ENCODE measurements at places on chromosomes 1 and 21.
A peak's percentile ranks its signal among the peaks of the same experiment; 100 is the strongest.

GRCh38 chr1:161096015-161096414 is 2.1 kb upstream of the KLHDC9 start:
- DNase-seq: no peak

DNA sequence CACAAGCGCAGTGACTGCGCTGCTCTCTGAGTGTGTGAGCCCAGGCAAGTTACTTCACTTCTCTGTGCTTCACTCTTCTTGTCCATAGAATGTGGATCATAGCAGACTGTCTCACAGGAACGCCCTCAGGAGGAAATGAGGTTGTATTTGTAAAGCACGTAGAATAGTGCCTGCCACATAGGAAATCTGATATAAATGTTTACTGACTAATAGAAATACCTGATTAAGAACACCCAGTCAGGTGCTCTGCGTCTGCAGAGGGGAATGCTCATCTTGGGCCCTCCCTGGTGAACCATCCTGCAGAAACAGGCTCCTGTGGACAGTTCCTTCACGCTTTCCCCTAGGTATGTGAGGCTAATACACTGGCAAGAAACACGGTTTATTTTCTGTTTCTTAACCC is 100.3 kb downstream of the BEND5 start:
- DNase-seq: no peak

DNA sequence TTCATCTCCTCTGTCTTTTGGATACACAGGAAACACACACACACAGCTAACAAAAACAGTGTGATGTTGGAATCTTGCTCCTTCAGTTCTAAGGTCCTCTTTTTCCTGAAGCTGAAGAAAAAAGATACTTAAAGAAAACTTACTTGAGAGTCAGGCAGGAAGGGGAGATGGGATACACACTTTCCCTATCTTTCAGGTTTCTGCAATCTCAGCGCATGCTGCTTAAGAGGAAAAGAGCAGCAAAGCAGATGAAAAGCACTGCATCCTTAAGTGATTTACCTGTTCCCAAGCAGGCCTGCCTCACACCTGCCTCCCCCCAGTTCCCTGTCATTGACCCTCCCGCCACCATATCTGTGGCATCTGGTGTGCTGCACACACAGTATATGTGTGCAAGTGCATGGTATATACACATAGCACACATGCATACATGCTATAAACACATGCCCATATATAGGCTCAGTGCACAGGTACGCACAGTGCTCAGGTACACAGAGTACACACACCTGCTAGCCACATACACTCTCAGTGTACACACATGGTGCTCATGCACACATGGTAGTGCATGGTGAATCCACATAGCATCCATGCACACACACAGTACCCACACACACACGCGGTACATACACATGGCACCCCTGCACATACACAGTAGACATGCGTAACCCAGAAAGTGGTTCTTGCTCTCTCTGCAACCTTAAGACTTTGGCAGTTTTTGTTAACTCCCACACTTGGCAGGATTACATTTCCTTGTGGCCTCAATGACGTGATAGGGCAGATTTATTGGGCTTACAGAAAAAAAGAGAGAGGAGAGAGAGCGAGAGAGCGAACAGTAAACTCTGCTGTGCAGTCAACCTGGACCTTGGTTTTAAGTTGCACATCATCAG is 166.9 kb downstream of the TOMM20 start:
- peak; percentile 80 for DNase-seq

DNA sequence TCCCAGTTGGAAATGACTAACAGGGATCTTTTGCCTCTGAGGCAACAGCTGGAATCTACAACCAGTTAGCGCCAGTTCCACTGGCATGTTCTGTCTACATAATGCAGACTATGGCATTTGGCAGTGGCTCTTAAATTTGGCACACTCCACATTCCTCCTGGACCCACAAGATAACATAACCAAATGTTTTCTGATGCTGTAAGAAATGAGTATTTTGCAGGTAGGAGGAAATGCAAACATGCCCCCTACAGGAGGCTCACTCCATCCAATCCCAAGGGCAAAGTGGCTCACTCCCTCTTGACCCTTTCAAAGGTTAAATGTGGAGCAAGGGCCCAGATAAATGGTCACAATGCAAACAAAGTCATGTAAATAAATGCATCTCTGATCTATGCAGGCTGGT is 129.2 kb upstream of the PROX1 start:
- DNase-seq: no peak

- no peak for DNase-seq
Measured at GRCh38 chr21:28818663-28819278, 173.9 kb downstream of the LTN1 start.
